Spinal cord (tissue), 10 donors: ENCODE measurements at places on chromosomes 11 and 22.
A peak's percentile ranks its signal among the peaks of the same experiment; 100 is the strongest.

- no peak for DNase-seq
These were observed 12.8 kb downstream of the CAPRIN1 start for GRCh38 chr11:34064291-34064690.

GRCh38 chr22:32073823-32074380 is 30.8 kb downstream of the SLC5A1 start:
- no peak for DNase-seq

- no peak for DNase-seq
These were observed 335 bp downstream of the TMEM138 start for GRCh38 chr11:61362542-61362875.

DNA sequence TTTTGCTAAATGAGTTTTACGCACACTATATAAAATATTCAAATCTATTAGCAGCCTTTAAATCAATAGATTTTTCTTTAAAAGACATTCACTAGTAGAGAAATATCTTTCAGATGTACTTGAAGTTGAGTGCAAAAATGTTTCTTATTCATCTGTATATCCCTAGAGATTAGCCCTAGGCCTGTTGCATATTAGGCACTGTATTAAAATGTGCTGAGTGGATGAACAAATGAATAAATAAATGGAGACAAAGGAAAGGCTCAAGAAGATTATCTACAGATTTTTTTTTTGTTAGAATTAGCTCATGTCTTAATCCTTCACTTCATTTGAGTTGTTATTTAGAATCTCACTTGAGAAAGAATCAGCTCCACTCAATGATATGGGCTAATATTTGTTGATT is 12.0 kb upstream of the MMP13 start:
- no peak for DNase-seq

DNA sequence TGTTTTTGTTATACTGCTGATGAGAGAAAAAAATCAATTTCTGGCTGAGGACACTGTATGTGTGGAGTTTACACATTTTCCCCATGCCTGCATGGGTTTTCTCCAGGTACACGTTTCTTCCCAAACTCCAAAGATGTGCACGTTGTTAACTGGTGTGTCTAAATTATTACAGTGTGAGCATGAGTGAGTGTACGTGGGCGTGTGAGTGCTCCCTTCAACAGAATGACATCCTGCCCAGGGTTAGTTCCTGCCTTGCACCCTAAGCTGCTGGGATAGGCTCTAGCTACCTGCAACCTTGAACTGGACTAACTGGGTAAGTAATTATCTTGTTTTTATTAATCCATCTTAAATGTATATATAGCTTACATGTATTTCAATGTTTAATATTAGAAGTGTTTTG is 5.5 kb downstream of the NPAT start:
- DNase-seq: no peak

GRCh38 chr22:28703436-28703835 is 23.8 kb upstream of the TTC28 start:
- no peak for DNase-seq

DNA sequence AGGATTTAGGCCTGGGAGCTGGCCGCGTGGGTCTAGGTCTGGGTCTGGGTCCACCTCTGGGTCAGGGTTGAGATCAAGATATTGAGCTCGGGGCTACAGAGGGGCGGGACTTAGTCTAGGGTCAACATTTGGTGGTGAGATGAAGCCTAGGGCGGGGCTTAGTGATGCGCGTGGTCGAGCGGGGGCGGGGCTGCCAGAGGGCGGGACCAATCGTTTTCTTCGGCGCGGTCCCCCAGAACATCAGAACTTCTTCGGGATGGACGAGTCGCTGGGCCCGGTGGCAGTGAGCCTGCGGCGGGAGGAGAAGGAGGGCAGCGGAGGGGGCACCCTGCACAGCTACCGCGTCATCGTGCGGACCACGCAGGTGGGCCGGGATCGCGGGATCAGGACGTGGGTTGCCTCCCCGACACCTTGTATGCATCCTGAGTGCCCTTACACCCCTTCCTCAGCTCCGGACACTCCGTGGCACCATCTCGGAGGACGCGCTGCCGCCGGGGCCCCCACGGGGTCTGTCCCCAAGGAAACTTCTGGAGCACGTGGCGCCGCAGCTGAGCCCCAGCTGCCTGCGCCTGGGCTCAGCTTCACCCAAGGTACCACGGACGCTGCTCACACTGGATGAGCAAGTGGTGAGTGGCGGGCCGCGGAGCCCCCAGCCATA is 4.2 kb downstream of the SIPA1 start:
- DNase-seq: no peak

GRCh38 chr11:45761659-45762058 is 43.3 kb upstream of the SLC35C1 start:
- DNase-seq: no peak

DNA sequence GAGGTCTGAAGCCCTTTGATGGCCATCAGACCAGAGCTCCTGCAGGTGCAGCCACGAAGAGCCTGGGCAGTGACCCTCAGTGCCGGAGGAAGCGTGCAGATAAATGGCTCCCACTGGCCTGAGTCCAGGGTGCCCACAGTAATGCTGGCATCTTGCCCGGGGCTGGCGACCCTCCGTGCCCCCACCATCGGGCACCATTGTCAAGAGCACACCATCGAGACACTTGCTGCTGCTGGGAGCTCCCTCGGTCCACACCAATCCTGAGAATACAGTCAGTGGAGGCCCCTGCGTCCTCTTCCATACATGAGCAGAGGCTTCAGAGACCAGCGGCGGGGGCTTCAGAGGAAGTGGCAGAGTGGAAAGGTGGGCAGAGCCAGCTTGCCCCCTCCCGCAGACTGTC is 1448.3 kb downstream of the BRD1 start:
- DNase-seq: no peak

DNA sequence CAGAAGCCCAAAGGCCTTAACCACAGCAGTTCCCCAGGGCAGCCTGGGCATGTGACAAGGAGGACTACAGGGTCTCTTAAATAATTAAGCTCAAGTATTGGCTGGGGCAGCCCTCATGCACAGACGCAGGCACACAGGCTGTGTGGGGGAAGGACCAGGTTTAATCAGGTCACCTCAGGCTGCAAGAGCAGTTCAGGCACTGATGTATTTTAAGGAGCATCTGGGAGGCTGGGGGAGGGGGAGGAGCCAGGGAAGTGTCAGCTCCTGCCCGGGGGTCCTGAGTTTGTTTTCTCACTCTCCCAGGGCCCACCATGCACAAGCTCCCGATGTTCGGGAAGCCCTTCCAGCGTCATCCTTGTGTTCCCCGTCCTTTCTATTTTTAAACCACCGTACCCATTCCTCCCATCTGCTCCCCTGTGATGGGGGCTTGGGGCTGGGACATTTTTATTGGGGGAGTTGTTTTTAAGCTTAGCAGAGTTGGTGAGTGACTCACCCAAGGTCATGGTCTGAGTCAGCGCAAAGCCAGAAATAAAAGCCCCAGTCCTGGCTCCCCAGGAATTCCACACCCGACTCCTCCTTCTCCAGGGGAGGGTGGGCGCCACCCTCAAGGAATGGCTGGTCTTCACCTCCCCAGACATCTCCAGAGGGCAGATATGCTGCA is 2.4 kb downstream of the CSDC2 start:
- no peak for DNase-seq

- DNase-seq: no peak
These were observed 17.3 kb downstream of the TTC17 start for GRCh38 chr11:43376065-43376464.

DNA sequence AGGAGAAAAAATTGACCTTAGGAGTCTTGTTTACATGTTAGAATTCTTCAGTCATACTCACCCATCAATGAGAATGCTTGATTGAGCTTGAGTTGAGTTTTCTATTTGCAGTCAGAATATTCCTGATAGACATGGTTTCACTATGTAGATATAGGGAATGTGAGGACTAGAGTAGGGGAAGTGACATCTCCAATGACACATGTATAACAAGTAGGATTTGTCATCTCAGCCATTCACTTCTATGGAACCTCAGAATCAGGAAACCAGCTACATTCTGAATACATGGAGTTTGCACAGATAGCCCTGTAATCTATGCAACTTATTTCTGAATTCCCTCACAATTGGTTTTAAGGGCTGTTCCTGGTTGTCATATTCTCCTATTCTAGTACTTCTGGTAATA is 20.1 kb upstream of the OR9Q1 start:
- DNase-seq: no peak

- no peak for DNase-seq
These were observed 213.6 kb upstream of the ZBED5 start for GRCh38 chr11:11071486-11071885.

DNA sequence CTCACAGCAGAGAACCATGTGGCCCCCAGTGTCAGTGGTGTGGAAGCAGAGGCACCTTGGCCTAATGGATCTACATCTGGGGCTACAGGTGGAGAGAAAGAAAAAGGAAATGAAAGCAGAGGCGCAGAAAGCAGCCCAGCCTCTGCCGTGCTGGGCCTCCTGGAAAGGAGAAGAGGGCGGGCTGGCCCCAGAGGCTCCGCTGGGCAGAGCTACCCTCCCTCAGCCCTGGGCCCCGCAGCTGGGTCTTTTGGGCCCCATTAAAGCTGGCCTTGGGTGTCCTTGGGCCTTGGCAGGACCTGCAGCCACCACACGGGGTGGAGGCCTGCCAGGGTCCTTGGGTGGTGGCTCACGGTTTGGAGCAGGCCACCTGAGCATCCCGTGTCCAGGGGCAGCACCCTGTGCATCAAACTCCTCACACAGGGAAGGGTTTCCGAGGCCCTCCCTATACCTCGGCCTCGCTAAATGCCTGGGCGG is 31.6 kb upstream of the GAL start:
- DNase-seq: no peak

DNA sequence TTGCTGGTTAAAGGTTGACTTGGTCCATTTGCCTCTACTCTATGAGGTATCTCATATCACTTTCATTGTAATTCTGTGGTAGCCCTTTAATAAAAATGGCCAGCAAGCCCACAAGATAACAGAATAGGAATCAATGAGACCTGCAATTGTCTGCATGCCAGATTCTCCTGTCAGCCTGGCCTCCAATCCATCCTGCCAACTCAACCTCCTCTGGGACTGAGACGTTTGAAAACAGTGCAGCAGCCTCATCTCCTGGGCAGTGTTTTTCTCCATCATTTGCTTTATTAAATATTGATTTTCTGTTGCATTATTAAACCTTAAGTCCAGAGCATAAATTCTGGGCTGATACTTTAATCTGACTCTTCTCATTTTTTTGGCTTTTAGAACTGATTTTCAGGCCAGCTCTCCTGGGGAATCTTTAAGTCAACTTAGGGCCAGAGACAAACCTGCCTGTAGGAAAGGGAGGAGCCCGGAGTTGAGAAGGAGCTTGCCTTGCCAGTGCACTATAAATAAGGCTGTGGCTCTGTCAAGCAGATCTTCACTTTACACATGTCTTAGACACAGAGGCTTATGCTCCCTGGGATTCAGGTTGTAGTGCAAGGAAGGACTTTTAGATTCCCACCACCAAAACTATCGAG is 798.0 kb downstream of the NTM start:
- DNase-seq: no peak

GRCh38 chr22:39360674-39361413 is 11.1 kb downstream of the SYNGR1 start:
- no peak for DNase-seq

DNA sequence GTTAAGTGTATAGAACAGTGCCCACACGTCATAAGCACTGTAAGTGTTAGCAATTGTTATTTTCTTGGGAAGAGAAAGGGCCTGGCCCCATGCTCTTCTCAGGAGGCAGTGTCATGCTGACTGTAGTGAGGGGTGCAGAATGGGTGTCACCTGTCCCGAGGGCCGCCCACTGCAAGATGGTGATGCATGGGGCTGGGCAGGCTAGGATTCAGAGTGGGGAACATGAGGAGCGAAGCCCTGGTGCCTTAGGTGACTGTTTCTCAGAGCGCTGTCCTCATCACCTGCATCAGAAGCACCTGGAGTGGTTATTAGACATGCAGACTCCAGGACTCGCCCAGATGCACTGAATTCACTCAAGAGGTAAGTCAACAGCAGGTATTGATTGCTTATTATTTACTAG is 101.0 kb upstream of the PARVA start:
- DNase-seq: no peak

GRCh38 chr11:33268945-33269540 is 11.9 kb downstream of the HIPK3 start:
- no peak for DNase-seq

- peak; percentile 46 for DNase-seq
These were observed 56.8 kb upstream of the THY1 start for GRCh38 chr11:119479685-119480275.

GRCh38 chr22:47776329-47776728 is 1013.9 kb downstream of the TBC1D22A start:
- DNase-seq: no peak

DNA sequence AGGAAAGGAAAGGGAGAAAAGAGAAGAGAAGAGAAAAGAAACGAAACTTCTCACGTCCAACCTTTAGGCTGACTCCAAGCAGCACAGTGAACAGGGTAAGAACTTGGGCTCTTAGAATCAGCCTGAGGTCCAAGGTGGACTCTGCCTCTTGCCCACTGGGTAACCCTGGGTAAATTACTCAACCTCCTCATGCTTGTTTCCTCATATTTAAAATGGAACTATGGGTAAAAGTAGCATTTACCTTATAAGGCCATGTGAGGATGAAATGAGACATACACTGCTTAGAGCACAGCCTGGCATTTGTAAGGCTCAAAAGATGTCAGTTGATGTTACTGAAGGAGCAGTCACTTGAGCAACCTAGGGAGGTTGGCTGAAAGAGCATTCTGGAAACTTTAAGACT is 107.9 kb downstream of the C11orf58 start:
- DNase-seq: no peak

DNA sequence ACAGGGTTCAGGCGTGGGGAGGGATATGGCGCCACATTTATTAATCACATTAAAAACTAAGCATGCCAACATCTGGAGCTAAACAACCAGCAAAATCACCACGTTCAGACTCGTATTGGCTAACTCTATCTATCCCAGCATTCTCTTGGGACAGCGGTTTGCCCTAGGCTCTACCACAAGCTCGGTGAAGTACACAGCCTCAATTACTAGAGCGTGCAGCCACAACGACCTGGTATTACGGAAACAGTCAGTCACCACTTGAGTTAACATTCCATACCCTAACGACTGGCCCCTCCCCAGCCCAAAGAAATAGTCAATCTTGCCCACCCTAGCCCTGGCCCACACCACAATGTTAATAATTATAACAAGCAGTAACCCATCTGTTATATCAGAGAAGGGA is 32.1 kb downstream of the APOL5 start:
- no peak for DNase-seq

GRCh38 chr22:42939941-42940653 is 74.9 kb downstream of the PACSIN2 start:
- no peak for DNase-seq
